ENCODE measurements at places on chromosomes 7 and 10.

- no peak for DNase-seq
These were observed 11.5 kb downstream of the SGPL1 start for GRCh38 chr10:70827086-70827757.

DNA sequence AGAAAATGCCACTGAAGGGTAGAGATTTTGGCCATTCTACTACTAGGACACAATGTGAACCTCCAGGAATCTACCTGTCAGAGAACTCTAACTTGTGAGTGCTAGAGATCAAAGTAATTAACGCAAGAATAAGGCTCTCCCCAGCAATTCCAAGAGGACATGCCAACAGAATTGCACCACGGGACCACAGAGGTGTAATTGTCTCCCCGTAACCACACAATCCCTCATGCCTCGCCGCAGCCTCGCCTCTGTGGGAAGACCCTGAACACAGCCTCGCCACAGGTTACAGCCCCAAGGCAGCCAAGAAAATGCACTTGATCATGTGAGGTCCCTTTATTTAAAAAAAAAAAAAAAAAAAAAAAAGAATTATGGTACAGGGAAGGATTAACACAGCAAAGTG is 29.5 kb downstream of the CDCA7L start:
- no peak for DNase-seq

- no peak for DNase-seq
These were observed 8.6 kb downstream of the PFKFB3 start for GRCh38 chr10:6211341-6211670.

- DNase-seq, result no peak
These were observed 154.0 kb upstream of the C7orf33 start for GRCh38 chr7:148436571-148436970.

- DNase-seq, result no peak
These were observed 3.0 kb upstream of the CYP2W1 start for GRCh38 chr7:979886-980571.

DNA sequence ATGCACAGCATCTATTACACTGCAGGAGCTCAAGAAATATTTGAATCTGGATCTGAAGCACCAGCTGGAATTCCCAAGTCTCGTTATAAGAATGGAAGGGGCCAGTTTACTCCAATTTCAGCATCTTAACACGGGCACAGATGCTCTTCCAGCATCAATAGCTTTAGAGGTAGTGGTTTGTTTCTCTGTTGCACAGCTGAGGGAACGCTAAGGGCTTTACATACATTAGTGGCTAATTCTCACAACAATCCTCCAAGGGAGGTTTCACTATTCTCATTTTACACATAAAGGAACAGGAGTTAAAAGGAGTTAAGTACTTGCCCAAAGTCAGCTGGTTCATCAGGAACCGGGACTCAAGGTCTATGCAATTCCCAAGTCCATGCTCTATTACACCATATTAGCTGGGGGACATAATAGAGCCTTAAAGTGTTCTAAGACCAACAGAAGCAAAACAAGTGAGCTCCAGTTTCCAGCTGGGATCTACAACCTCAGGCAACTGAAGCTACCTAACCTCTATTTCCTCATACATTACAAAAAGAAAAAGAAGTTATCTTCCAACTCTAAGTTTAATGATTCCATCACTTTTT is 9.9 kb downstream of the XPNPEP1 start:
- DNase-seq, result no peak

DNA sequence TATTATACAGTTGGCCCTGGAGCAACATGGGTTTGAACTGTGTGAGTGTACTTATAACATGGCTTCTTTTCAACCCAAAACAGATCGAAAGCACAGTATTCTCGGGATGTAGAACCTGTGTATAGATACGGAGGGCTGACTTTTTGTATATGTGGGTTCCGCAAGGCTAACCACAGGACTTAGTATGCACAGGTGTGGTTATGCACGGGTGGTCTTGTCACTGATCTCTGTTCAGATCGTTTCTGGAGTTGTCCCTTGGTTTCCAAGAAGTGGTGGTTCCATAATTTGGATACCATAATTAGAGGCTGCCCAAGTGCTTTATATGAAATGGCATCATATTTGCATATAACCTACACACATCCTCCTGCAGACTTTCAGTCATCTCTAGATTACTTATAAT is 10.9 kb upstream of the BHLHA15 start:
- no peak for DNase-seq

DNA sequence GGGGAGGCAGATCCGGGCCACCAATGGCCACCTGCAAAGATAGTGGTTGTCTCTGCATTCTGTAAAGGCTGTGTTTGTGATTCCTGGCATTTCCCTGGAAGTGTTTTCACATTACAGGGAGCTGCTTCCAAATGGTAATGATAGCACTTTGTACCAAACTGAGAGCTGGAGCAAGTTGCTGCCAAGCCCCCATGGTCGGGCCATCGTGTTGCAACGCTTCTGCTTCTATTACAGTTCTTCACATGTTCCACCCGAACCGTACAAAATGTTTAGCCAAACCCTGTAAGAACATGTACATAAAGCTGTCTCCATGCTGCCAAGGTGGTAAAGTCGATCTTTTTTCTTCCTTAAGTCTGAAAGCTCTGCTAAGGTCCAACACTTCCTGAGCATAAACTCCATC is 397.7 kb upstream of the NFE2L3 start:
- DNase-seq, result no peak

DNA sequence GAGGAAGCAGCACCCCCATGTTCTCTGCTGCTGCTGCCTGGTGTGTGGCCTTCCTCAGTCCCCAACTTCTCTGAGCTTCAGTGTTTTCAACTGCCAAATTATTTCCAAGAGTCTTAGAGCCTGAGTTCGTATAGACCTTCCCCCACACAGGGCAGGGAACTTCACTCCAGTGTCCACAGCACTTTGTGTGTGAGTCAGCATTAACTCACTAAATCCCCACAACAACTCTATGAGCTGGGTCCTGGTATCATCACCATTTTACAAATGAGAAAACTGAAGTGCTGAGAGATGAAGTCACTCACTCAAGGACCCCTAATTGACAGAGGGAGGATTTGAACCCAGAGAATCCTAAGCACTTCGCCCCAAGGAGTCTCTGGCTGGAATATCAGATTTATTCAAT is 48.3 kb downstream of the ADCYAP1R1 start:
- no peak for DNase-seq

- no peak for DNase-seq
These were observed 606 bp upstream of the LAMB1 start for GRCh38 chr7:108003599-108003935.

GRCh38 chr7:20152511-20152910 is 64.7 kb downstream of the MACC1 start:
- DNase-seq, result no peak

DNA sequence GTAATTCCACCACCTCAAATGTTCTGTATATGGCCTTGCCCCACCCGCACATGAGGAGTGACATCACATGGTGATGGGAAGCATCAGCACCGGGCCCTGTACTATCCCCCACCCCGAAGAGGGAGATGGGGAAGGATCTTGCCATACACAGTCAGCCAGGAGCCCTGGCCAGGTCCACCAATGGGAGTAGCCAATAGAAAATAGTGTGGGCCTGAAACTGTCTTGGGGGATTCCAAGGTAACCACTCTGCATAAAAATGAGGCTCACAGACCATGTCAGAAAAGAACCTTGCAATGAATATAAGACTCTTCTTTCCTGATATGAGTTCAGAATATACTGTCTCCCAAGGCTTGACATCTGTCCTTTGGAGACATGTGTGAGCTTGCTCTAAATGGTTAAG is 51.1 kb downstream of the ADRB1 start:
- DNase-seq, result no peak

- no peak for DNase-seq
These were observed 8.8 kb downstream of the STK17A start for GRCh38 chr7:43591558-43592180.

GRCh38 chr10:35523670-35524225 is 81.4 kb upstream of the GJD4 start:
- no peak for DNase-seq

- no peak for DNase-seq
These were observed 946 bp upstream of the RASGEF1A start for GRCh38 chr10:43267811-43268210.

Measured in T-helper 2 cell treated with Interferon-gamma antibody and Interleukin-4, amounts not matched to agents 5 μg/mL and 100 μg/mL, for 36 hours (primary cell).